Vein endothelial cell (primary cell): ENCODE measurements at places on chromosomes 6 and 20. TPM values are rescaled to one million over a fixed set of nuclear protein-coding genes. Genes with fewer than 3 reads are reported as not detected.

The LKAAEAR1 gene
- 0.33 TPM in 1 of 2 replicates, not detected in the other for total RNA-seq

The PDYN gene
- not detected in 2 replicates for total RNA-seq

The RAD21L1 gene
- not detected in 2 replicates for total RNA-seq

The HAO1 gene
- not detected in 2 replicates for total RNA-seq

The CALHM6 gene
- 0.33 and 0.48 TPM in 2 replicates for total RNA-seq

The TFAP2C gene
- under 0.01 TPM in 1 of 2 replicates, not detected in the other for total RNA-seq

The DZANK1 gene
- total RNA-seq, result 0.98 and 1.7 TPM in 2 replicates

The COL9A1 gene
- total RNA-seq, result not detected in 2 replicates

The COL19A1 gene
- total RNA-seq, result not detected in 2 replicates

The KIF25 gene
- total RNA-seq, result not detected in 2 replicates

The DPPA5 gene
- not detected in 2 replicates for total RNA-seq

The PNLDC1 gene
- 0.38 TPM in 1 of 2 replicates, not detected in the other for total RNA-seq

The C2 gene
- 0.65 TPM in 1 of 2 replicates, not detected in the other for total RNA-seq

The MLIP gene
- total RNA-seq, result 10.1 and 18.7 TPM in 2 replicates

The ZKSCAN8 gene
- total RNA-seq, result 19.9 and 20.9 TPM in 2 replicates

The PRRT1 gene
- not detected in 2 replicates for total RNA-seq

The OR2H1 gene
- total RNA-seq, result not detected in 2 replicates
